ENCODE measurements at places on chromosomes 11 and 22.
A peak's percentile ranks its signal among the peaks of the same experiment; 100 is the strongest.

DNA sequence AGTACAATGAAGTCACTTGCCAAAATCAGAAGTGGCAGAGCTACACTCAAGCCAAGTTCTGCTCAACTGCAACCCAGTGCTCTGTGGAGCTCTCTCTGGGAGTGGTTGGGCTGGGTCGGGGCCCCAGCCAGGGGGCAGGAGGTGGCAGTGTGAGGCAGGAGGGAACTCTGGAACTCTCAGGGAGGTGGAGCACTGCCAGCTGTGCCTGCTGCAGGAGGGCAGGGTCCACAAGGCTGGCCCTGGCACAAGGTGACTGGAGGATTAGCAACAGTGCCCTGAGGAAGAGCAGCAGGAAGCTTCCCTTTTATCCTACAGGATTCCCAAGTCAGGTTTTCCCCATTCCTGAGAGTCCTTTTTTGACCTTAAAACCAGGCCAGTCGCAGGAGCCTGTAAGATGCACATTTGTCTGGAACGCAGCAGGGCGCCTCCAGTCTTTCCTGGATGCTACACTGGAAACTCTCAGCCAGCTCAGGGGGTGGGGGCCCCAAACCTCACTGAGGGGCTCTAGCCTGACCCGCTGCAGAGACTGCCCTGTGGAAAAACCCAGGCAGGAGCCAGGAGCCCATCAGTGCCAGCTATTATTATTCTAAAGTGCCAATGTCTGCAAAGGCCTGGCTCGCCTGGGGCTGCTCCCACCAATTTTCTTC lies 31.8 kb downstream of the DKK3 start:
- no peak for DNase-seq

GRCh38 chr11:122293296-122294023 lies 177.4 kb upstream of the BLID start:
- no peak for DNase-seq

DNA sequence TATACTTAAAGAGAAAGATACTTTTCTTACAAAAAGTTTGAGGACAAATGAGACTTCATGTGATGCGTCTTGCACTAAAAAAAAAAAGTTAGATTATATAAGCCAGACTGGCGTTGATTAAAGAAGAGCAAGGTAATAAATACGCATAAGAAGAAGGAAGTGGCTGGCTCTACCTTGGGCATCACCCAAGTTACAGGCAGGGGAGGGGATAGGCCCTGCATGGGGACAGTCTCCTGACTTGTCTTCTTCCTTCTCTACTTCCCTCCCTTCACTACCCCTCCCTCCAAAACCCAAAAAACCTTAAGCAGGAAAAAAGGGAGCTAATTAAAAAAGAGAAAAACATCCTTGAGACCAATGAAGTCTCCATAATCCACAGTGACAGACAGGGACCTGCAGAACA lies 22.3 kb upstream of the TMA7B start:
- DNase-seq: no peak

DNA sequence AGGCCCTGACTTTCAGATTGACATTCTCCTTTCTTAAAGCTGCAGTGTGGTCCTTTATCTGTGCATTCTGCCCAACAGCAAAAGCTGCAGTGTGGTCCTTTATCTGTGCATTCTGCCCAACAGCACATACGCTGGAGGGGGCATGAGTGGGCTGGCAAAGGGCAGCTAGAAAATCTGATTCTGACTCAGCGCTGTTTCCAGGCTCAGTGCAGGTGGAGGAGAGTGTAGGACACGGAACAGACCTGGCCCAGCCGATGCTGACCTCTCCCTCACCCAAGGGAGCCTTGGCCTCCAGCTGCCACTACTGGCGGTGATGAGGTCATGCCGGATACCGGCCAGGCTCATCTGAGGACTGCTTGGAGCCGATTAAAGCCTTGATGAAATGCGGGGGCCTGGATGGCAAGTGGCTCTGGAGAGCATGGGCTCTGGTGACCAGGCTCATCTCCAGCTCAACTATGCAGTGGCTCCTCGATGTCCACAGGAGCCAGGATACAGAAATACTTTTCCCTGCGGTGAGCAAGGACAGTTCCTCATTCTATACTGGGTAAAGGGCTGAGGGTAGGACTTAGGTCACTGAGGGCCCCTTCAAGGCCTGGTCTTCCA lies 84.6 kb downstream of the CLPB start:
- no peak for DNase-seq

DNA sequence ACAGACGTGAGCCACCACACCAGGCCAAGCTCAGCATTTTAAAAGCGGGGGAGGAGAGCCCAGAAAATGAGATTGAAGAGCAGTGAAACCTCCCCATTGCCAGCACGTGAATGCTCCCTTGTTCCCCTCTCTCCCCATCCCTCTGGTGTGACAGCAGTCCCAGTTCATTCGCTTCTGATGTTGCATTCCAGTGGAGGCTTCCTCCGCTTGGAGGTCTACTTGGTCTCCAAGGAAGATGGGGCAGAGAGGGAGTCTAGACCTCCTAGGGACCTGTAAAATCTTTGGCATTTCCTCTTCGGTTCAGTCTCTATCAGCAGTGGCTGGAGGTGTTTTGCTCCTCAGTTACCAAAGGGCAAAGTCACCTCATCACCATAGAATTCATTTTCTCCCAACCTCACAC lies 30.2 kb upstream of the EP300 start:
- no peak for DNase-seq

GRCh38 chr22:19266547-19267086 lies 24.9 kb downstream of the CLTCL1 start:
- no peak for DNase-seq

GRCh38 chr11:111183706-111184105 lies 61.8 kb upstream of the POU2AF2 start:
- no peak for DNase-seq

- DNase-seq: peak; percentile 39
These were observed 8.4 kb downstream of the LRRC10B start for GRCh38 chr11:61516675-61517572.

DNA sequence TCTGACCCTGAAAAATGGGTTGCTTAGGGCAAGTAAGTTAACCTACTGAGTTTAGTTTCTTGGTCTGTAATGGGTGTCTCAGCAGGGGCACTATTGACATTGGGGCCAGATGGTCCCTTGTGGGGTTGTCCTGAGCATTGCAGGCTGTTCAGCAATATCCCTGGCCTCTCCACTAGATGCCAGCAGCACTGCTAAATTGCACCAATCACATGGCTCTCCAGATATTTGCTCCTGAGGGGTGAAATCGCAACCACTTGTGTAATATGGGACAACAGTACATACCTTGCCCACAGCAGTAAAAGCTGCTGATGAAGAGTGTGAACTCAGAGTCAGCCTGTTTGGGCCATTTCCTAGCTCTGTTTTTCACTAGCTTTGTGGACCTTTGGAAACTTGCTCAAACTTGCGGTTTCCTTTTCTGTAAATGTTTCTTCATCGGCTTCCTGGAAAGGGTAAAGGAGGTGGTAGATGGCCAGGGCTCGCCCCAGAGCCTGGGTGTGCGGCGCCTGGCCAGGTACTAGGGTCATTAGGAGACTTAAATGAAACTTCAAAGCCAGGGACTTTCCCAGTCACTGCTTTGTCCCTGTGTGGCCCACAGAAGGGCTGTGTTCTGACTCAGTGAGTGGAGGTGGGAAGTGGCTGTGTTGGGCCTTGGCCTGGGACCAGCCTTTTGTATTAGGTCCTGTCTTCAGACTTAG lies 13.0 kb downstream of the NCF4 start:
- DNase-seq: no peak
